ENCODE measurements at places on chromosomes 12 and 14. TPM values are rescaled to one million over a fixed set of nuclear protein-coding genes. Genes with fewer than 3 reads are reported as not detected.

DNA sequence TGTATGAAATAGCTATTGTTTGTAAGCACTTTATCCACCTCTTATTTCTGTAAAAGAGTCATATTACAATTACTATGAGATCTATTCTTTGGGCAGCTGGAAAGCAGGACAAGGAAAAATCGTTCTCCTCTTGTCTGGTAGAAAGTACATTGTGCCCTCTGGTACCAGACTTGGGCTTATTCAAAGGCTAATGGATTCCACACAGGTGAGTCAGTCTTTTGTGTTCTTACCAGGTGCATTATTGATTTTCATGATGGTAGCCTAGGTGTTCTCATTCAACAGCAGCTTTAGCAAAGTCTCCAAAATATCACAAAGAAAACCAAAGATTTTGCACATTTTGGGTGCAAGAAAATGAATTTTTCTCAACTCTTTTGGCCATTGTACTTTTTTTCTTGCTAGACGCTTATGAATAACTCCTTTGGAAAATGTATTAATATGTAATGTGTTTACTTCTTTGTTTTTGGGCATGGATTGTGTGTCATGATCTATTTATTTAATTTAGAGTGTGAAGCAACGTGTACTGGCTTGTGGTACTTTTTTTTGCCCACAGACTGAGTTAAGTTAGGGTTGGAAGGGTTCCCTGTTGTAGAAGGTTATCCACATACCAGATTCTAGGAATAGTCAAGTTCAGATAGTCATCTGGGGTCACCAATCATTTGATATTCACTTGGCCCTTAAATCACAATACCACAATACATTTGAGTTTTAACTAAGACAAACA, 26.2 kb downstream of the MNAT1 start:
- DNase-seq = no peak

GRCh38 chr14:61037215-61037614, 56.2 kb downstream of the SLC38A6 start:
- no peak for DNase-seq

GRCh38 chr14:98937021-98937420, 335.0 kb downstream of the BCL11B start:
- no peak for DNase-seq

DNA sequence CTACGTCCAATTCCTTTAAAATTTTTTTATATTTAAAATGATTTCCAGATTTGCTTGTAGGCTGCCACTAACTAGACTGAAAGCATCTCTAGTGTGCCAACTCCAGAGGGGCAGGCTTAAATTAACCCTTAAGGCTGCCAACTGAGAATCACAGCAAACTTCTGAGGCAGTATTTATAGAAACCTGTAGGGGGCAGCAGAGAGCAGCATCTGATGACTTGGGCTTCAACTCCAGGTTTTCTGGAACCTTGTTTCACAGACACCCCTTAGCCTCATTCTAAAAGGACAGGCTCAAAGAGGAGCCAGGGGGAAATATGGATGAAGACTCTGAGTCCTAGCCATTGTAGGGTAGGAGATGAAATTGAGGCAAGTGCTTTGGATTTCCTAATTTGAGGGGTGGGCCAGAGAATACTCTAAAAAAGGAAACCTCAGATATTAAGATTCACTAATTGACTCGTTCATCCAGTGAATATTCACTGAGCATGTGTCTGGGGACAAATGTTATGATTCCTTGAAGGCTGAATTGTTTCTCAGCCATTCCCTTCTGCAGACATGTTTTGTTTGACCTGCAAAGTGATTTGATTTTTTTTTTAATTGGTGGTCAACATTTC, 63.3 kb upstream of the HSPB8 start:
- DNase-seq = no peak

DNA sequence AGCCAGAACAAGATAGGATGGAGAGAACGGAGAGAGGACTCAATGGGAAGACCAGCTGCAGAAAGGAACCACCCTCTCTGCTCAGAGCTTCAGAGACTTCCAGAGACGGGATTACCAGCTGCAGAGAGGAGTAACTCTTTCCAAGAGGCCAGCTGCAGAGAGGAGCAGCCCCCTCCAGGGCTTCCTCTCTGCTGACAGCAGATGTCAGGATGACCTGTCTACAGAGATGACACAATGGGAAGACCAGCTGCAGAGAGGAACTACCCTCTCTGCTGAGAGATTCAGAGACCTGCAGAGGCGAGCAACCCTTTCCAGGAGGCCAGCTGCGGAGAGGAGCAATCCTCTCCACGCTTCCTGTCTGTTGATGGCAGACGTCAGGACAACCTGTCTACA, 61.8 kb downstream of the KLRG1 start:
- DNase-seq = no peak

GRCh38 chr12:84822525-84822924, 90.1 kb downstream of the SLC6A15 start:
- no peak for DNase-seq

DNA sequence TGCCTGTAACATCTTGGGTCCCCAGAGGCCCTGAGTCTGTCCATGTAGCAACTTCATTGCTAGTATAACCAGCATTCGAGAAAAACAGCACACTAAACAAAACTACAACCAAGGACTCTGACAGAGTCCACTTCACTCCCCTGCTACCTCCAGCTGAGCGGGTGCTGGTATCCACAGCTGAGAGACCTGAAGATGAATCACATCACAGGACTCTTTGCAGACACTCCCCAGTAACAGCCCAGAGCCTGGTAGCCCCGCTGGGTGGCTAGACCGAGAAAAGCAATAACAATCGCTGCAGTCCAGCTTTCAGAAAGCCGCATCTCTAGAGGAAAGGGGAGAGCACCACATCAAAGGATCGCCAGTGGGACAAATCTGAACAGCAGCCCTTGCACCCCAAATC, 9.0 kb upstream of the IQSEC3 start:
- DNase-seq = no peak

- no peak for DNase-seq
Observed at GRCh38 chr14:91004987-91005386, 55.5 kb downstream of the RPS6KA5 start.

- DNase-seq = no peak
Observed at GRCh38 chr14:24171422-24172260, at the start of gene REC8. REC8 (plus strand) TSS chr14:24172080; CDS start chr14:24172553, 473 bp downstream.

DNA sequence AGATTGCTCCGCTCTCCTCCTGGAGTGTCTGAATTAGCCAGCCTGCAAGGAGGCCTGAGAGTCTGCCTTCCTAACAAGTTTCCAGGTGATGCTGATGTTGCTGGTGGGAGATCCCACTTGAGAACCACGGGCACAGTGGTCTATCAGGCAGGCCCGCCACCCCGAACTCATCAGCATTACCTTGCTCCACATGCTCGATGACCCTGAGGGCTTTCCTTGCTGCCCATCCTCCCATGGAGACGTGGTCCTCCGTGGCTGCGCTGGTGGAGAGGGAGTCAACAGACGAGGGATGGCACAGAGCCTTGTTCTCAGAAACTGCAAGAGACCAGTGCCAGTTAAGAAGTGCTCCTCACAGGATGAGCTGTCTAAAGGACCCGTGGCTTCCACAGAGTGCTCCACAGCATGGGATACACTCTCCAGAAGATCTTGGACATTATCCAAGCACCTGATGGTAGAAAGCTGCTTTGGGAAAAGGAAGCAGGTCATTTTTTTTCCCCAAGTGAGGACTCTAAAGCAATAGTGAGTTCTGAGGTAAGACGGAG, 18.3 kb downstream of the HAL start:
- no peak for DNase-seq

DNA sequence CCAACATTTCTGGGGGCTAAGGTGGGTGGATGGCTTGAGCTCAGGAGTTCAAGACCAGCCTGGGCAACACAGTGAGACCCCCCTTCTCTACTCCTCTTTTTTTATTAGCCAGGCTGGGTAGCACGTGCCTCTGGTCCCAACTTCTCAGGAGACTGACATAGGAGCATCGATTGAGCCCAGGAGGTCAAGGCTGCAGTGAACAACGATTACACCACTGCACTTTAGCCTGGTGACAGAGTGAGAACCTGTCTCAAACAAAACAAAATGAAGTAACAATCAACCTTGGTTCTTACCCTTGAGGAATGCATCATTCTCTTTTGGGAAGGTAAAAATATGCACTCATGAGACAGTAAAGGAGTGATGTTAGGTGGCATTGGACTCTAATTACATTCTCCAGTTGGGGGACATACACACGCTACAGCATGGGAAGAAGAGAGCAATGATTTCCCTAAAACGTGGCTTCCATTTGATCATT, 3.9 kb upstream of the NIN start:
- DNase-seq = no peak

GRCh38 chr14:50820786-50821509, 10.0 kb downstream of the NIN start:
- no peak for DNase-seq

Gene TAS2R42
- total RNA-seq = not detected
